ENCODE measurements at places on chromosomes 2 and 18. TPM values are rescaled to one million over a fixed set of nuclear protein-coding genes. Genes with fewer than 3 reads are reported as not detected.

GRCh38 chr18:2979871-2980790, 32.8 kb downstream of the LPIN2 start:
- peak overlapping the region; percentile 92 for H3K4me3 ChIP-seq
- H3K4me1 ChIP-seq: peaks cover 95% of the 10 kb centered on the region
- peak overlapping the region; percentile 96 for H3K27ac ChIP-seq

DNA sequence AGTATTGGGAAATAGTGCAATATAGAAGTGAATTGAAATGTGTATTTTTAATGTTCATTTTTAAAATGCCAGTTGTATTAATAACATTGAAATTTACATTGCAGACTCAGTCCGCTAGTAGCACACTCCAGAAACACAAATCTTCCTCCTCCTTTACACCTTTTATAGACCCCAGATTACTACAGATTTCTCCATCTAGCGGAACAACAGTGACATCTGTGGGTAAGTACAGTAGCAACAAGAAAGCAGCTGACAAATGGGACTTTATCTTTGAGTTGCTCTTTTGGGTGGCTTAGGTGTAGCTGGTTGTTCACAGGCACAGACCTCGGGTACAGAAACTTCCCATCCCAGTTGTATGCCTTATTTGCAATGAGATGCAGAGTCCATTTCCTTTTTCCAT, 118.2 kb upstream of the IL1R2 start:
- peaks cover 8% of the 10 kb centered on the region for H3K4me1 ChIP-seq
- no peak overlapping the region for H3K4me3 ChIP-seq
- no peak for DNase-seq
- H3K36me3 ChIP-seq: peaks cover 60% of the 10 kb centered on the region
- H3K27me3 ChIP-seq: no peaks in the 10 kb centered on the region

DNA sequence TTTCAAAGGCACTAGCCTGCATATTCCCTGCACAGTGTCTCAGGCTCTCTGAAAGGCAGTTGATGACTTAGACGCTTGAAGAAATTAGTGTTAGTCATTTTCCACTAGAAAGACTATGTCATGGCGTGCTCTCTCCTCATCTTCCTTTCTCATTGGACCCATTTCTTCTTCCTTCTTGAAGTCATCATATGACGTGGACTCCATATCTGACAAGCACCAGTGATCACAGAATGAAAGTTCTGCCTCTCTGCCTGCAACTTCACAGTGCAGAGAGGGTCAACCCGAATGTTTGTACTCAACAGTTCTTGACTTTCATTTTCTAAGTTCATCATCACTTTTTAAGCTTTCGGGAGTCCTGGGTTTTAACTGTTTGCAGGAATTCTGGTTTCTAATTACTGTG, 63.7 kb upstream of the CYRIA start:
- H3K4me3 ChIP-seq: no peak overlapping the region
- no peaks in the 10 kb centered on the region for H3K36me3 ChIP-seq
- DNase-seq: no peak
- H3K27ac ChIP-seq: peak overlapping the region; percentile 84
- H3K4me1 ChIP-seq: peaks cover 22% of the 10 kb centered on the region
- H3K27me3 ChIP-seq: peaks cover 4% of the 10 kb centered on the region

- no peak overlapping the region for H3K4me3 ChIP-seq
- H3K4me1 ChIP-seq: no peaks in the 10 kb centered on the region
- no peaks in the 10 kb centered on the region for H3K27me3 ChIP-seq
- no peak overlapping the region for H3K27ac ChIP-seq
- H3K36me3 ChIP-seq: no peaks in the 10 kb centered on the region
Measured at GRCh38 chr2:52918551-52918950, 849.1 kb upstream of the CHAC2 start.

Gene MC4R
- total RNA-seq: not detected

DNA sequence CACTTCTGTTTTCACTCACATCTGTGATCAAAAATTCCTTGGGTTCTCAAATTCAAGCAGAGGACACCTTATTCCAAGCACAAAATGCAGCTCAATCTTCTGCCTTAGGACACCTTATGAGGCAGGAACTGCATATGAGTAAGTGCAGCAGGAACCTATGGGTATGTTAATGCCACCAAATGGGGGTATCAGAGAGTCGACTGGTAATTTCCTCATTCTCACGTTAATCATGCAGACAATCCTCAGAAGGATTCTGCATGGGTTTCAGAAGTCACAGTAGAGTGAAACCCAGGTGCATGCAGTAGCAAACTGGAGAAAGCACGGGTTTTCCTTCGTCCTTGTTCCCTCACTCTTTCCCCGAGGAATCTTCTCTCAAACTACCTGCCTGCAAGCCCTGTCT, 452.8 kb downstream of the CBLN2 start:
- H3K4me3 ChIP-seq: no peak overlapping the region
- H3K27ac ChIP-seq: no peak overlapping the region
- no peaks in the 10 kb centered on the region for H3K4me1 ChIP-seq
- H3K27me3 ChIP-seq: no peaks in the 10 kb centered on the region
- no peaks in the 10 kb centered on the region for H3K36me3 ChIP-seq

Gene CSRNP3
- total RNA-seq: not detected

Gene TMEM150A
- 8.9 TPM for total RNA-seq

Gene DTNA
- total RNA-seq: not detected

Gene ACMSD
- total RNA-seq: not detected

- H3K4me3 ChIP-seq: no peak overlapping the region
- H3K27me3 ChIP-seq: peaks cover 2% of the 10 kb centered on the region
- no peaks in the 10 kb centered on the region for H3K36me3 ChIP-seq
- no peaks in the 10 kb centered on the region for H3K4me1 ChIP-seq
- no peak for DNase-seq
Measured at GRCh38 chr18:64238076-64238475, 89.2 kb upstream of the LINC00305 start.

DNA sequence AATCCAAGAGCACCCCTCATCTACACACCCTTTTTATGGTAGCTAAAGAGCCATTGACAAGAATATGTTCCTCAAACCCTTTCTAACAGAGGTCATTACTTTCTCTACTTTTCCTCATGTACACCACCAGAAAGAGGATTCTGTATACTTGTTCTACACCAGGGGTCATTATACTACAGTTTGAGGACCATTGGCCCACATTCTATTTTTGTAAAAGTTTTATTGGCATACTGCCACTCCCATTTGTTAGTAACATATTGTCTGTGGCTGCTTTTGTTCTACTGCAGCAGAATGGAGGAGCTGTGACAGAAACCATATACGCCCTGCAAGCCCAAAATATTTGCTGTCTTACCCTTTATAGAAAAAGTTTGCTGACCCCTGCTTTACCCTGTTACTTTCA, 14.3 kb downstream of the HTR2B start:
- no peaks in the 10 kb centered on the region for H3K4me1 ChIP-seq
- no peaks in the 10 kb centered on the region for H3K27me3 ChIP-seq
- H3K27ac ChIP-seq: no peak overlapping the region
- H3K36me3 ChIP-seq: peaks cover 24% of the 10 kb centered on the region

Gene GAL3ST2
- total RNA-seq: 0.51 TPM

Gene CRYGD
- not detected for total RNA-seq

Gene PPP3R1
- 85.9 TPM for total RNA-seq

- no peak overlapping the region for H3K4me3 ChIP-seq
- no peak for DNase-seq
- H3K27ac ChIP-seq: no peak overlapping the region
- H3K27me3 ChIP-seq: peaks cover 5% of the 10 kb centered on the region
- H3K36me3 ChIP-seq: no peaks in the 10 kb centered on the region
Measured at GRCh38 chr2:71516253-71516888, 63.0 kb downstream of the DYSF start.

Gene NDC80
- total RNA-seq: 42.6 TPM

DNA sequence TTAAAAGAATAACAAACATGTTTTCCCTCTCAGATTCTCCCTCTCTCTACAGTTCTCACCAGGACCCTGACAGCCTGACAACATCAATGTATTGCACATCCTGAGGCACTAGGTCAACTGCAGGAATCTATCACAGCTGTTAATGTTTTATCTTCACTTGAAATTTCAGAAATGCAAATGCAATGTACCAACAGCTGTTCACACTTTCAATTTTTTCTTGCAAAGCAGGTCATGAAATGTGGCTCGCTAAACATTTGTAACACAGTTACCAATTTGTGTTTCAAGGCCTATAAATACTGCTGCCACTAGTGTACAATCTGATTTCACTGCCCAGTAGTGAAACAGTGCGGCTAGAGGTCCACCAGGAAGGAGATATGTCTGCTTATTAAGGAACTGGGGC, 147.8 kb downstream of the EXOC6B start:
- H3K4me1 ChIP-seq: no peaks in the 10 kb centered on the region
- H3K4me3 ChIP-seq: no peak overlapping the region
- no peaks in the 10 kb centered on the region for H3K36me3 ChIP-seq
- H3K27ac ChIP-seq: no peak overlapping the region

Gene KIAA2012
- not detected for total RNA-seq

GRCh38 chr2:43194121-43194869, 32.1 kb downstream of the ZFP36L2 start:
- H3K36me3 ChIP-seq: peaks cover 2% of the 10 kb centered on the region
- peaks cover 51% of the 10 kb centered on the region for H3K4me1 ChIP-seq
- H3K4me3 ChIP-seq: peak overlapping the region; percentile 79
- DNase-seq: no peak
- peak overlapping the region; percentile 92 for H3K27ac ChIP-seq

- H3K27me3 ChIP-seq: no peaks in the 10 kb centered on the region
- no peak overlapping the region for H3K4me3 ChIP-seq
- H3K4me1 ChIP-seq: no peaks in the 10 kb centered on the region
- H3K27ac ChIP-seq: no peak overlapping the region
Measured at GRCh38 chr2:57111531-57111930, 927.7 kb downstream of the CCDC85A start.

Gene POTEJ
- not detected for total RNA-seq

Gene IL1R1
- total RNA-seq: 2.4 TPM

Gene C1GALT1C1L
- total RNA-seq: not detected

DNA sequence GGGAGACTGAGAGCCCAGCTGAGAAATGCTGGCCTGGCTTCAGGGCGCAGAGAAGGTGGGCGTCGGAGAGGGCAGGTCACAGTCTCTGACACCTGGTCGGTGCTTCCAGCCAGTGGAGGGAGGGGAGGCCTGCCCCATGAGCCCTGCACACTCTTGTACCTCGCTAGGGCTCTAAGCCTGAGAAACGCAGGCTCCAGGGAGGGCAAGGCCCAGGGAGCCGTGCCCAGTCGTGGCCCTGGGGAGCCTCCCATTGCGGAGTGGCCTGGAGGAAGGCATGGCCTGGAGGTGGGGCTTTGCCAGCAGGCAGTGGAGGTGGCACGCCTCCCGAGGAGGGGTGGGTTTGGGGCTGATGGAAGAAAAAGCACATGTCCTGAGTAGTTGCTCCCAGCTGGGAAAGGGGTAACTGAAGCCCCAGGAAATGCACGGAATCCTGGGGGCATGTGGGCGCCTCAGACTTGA, 39.0 kb downstream of the MTERF4 start:
- peaks cover 7% of the 10 kb centered on the region for H3K27me3 ChIP-seq
- DNase-seq: no peak
- no peak overlapping the region for H3K27ac ChIP-seq
- H3K4me3 ChIP-seq: no peak overlapping the region
- no peaks in the 10 kb centered on the region for H3K36me3 ChIP-seq

Gene ALPI
- not detected for total RNA-seq

DNA sequence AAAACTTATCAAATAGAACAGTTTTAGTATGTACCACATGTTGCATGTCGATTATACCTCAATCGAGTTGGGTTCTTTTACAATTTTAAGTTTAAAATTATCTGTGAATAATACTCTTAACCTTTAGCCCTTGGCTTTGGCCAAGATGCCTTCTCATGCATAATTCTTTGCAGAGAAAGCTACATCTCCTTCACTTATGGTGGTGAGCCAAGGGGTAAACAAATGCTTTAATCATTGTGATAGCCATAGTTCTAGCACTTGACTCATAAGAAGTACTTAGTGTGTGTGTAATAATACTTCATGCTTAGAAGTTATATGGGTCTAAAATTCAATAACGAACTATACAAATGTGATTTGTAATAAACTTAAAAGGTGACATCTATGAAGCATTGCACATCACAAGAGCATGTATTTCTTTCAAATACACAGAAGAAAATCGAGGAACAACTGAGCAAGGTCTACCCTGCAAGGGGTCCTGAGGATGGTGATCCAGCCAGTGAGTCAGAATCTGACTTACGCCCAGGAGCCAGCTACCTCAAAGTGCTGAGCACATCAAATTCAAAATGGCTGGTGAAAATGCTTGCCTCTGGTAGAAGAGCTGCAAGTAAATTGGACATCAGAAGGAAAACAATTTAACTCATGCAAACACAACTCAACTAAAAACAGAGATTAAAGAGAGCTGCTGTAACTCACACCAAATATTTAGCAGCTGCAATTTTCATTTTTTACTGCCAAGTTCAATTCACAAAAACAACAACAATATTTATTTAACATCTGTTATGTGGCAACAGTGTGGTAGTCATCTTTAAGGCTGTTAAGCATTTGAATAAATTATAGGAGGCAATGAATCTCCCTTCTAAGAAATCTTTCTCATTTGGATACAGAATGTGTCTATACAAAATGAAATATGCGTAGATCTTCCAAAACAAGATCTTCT, 23.8 kb upstream of the TTC39C start:
- H3K27ac ChIP-seq: no peak overlapping the region
- H3K4me1 ChIP-seq: peaks cover 42% of the 10 kb centered on the region
- H3K27me3 ChIP-seq: peaks cover 5% of the 10 kb centered on the region
- H3K4me3 ChIP-seq: no peak overlapping the region
- DNase-seq: no peak
- H3K36me3 ChIP-seq: peaks cover 4% of the 10 kb centered on the region

DNA sequence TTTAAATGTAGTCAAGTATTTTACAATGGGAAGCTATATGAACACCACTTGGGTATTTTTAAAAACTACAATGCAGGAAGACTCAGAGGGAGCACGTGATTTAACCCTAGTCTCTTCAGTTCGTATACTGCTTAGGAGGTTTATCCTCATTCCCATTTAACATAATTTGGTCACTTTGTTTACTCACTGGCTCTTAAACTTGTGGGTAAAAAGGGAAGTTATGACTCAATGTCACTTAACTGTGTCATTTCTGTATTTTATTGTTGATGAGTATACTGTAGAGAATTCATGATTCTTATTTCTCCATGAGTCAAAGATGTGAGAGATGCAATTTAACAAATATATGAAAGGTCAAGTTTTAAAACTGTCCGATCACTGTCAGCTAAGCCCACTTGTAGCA, 48.2 kb downstream of the SLC66A3 start:
- H3K27ac ChIP-seq: peak overlapping the region; percentile 10
- DNase-seq: no peak
- peaks cover 15% of the 10 kb centered on the region for H3K36me3 ChIP-seq

All from activated T-helper 1 cell treated with anti-CD3 and anti-CD28 coated beads, Interleukin-12 subunit alpha, Interleukin-12 subunit beta, Interleukin-2, Interleukin-4 antibody, amounts not matched to agents 30 ng/mL and 10 ng/mL and 1 ng/mL, durations not matched to agents 14 hours and 24 hours and 36 hours (primary cell).